Endothelial cell (in vitro differentiated cells): ENCODE measurements at places on chromosomes 16 and 17. TPM values are rescaled to one million over a fixed set of nuclear protein-coding genes. Genes with fewer than 3 reads are reported as not detected.

The CBX2 gene
- 50.0 TPM for total RNA-seq

DNA sequence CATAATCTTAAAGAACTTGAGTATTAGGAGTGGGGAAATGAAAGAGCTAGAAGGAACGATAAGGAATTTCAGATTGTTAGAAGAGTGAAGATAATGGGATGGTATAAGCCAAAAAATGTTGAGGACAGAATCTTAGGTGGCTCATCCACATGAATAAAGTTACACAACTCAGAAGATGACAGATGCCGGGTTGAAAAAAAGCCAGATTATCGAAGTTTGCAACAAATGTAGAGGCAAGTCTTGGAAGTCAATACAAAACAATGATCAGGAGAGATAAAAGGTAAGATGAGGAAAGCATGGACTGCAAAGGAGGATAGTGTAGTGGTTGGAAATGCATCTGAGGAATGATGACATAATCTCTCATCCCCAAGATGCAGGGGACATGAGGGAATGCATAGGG lies 45.1 kb upstream of the TAOK1 start:
- DNase-seq = no peak

DNA sequence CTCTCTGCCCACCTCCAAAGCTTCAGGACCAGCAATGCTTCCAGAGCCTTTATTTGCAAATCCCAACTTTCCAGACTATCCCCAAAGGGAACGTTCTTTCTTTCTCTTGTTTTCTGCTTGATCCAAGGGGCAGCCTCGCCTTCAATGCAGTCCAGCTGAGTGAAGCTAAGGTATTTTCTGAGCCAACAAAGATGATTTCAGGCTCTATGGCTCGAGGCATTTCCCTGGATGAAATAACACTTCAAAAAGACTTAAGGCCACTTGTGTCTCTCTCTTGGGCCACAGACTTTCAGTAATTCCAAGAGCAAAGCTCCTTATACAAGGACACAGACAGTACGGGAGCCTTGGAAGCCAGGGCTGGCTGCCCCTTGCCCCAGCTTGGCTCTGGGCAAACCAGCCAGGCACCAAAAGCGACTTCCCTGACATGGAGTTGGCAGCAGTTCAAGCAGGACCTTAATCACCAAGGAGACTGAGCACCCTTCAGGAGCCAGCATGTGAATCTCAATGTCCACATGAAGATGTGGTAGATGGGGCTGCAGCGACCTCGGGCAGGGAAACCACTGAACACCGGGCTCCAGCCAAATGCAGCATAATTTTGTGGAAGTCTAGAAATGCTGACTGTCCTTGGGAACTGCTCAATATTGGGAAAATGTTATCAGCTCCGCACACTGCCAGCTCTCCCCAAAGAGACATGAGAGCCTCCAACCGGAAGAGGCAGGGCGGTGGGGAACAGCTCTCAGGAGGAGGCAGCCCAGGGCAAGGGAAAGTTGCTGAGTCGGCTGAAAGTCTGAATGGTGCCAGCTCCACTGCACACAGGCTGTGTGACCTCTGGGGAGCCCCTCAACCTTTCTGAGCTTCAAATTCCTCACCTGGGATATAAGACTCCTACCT lies 39.0 kb downstream of the TK2 start:
- DNase-seq = no peak

The IL17C gene
- 0.26 TPM for total RNA-seq

The PLXDC1 gene
- total RNA-seq = 3.7 TPM

- DNase-seq = no peak
Measured at GRCh38 chr17:69593351-69593715, 178.8 kb downstream of the MAP2K6 start.

GRCh38 chr17:4472286-4472685 lies 26.4 kb upstream of the SPNS2 start:
- DNase-seq = no peak

DNA sequence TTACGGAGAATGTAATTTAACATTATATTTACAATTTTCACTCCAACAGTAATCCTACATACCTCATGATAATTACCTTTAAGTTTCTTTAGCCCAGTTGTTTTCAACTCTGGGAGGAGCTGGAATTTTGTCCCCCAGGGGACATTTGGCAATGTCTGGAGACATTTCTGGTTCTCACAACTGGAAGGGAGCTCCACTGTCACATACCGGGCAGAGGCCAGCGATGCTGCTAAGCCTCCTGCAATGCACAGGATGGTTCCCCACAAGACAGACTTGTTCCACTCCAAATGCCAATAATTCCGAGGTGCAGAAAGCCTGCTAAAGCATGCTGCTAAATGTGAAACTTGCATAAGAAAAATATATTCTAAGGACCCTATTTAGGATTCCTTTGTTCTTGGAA lies 251.1 kb upstream of the IRX5 start:
- DNase-seq = no peak

DNA sequence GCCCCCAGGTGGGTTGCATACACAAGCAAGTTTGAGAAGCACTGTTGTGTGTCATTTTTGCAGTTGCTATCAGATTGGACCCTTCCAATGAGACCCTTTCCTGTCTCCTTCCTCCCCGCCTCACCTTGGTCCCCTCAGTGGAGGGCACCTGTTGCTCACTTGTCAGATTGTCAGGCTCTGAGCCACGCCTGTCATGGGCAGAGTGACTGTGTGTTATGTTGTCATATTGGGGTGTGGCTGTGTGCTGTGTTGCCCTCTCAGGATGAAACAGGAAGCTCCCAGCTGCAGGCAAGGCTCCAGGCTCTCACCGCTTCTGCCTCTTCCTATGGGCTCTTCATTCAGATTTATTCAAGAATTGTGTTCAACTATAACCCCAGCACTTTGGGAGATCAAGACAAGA lies 302.9 kb downstream of the CPPED1 start:
- no peak for DNase-seq

DNA sequence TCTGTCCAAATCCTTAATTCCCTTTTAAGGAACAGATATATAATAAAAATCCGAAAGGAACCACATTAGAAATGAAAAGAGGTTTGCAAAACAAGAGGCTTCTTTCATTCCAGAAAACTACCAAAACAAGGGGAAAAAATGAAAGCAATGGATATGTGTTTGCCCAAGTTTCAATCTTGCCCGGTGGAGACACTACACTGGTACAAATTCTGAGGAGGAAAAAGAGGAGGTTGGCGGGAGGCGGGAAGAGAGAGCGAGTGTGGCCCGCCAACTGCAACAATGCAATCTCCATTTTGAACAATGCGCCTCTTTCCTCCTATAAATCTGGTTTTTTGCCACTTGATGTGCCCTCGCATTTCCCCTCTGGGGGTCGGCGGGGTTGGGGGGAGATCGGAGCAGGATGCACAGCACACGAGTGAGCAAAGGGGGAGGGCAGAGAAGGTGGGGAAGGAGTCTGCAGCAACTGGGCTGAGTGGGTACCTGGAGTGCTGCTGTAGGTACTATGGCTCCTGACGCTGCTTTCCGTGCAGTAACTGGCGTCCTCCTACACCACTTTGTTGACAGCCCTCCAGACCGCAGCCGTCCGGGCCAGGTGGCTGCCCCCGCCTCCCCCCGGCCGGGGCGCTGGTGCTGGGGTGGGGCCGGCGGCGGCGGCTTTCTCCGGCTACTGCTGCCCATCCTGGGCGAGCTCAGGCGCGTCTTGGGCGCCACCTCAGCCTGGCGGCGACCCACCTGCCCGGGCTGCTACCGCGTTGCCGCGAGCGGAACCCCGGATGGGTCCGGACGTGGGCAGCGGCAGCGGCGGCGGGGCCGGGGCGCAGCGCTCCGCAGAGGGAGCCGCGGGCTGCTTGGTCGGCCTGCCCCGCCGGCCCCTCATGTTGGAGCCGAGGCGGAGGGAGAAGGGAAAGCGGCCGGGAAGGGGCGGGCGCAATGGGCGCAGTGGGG lies 93.8 kb upstream of the PLEKHM1 start:
- peak; percentile 65 for DNase-seq

The SSTR5 gene
- not detected for total RNA-seq

GRCh38 chr17:38508954-38509771 lies 80.9 kb downstream of the ARHGAP23 start:
- DNase-seq = peak; percentile 84

DNA sequence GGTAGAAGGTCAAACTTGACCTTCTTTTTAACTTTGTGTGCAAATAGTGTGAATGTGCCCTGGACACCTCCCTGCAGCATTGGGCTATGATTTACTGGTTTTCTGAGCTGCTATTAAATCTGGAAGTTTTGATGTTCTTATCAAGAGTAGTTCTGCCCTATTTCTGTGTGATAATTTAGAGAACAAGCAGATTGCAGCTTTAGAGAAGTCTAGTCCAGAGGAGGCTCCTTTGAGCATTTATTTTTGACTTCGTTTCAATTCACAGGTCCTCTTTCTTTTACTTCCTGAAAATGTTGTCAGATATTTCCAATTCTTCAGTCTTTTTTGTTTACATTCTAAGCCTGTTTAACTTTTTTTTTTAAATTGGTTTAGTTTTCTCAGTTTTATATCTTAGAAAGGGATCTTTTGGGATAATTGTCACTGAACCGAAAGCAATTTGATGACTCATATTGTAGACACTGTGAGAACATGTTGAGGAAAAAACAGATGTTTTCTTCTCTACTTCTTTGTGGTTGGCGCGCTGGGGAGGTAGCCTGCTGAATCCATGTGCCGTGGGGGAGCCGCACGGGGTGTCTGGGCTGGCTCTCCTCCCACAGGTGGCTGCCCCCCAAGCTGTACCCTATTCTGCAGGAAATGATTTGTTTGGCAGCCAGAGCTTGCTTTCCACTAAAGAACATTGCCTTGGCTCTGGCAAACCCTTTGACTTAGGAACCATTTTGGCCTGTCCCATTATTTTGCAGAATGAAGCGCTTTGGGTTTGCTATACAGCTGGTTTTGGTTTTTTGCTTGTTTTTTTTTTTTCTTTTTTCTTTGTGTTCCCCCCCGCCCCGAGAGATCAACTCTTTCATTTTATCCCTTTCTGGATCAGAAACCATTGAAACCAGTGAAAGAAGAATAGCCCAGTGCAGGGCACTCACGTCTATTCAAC lies 53.4 kb downstream of the MFSD11 start:
- DNase-seq = no peak

DNA sequence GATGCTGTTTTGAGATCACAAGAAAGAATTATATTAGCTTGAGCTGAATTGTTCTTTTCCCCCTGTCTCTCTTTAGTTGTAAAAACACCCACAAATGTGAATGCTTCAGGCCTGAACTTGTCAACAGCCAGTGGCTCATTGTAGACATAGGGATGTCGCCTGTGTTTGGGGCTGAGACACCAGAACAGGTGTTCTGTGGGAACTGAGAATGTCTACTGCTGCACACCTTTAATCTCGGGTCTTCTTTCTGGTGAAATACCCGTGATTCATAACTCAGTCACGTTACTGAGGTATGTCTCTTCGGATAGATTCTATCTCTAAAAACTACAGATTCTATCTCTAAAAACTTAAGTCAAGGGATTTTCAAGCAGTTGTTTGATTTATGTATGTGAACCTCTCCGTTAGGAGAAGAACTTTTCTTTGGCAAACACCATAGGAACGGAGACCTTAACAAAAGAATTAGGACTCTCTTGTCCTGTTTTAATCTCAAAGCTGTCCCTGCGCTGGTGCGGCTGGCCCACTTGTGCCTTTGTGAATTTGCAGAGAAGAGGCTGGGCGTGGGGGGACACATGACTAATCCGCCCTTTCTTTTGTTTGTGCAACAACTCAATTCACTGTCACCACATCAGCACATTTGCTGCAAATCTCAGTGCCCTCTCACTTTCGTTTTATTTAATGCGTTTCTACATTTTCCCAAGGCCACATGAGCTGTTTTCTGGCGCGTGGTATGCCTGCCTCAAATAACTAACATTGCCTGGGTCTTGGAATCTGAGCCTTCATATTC lies 643.0 kb downstream of the MAF start:
- DNase-seq = no peak

The CMTM3 gene
- 268 TPM for total RNA-seq

DNA sequence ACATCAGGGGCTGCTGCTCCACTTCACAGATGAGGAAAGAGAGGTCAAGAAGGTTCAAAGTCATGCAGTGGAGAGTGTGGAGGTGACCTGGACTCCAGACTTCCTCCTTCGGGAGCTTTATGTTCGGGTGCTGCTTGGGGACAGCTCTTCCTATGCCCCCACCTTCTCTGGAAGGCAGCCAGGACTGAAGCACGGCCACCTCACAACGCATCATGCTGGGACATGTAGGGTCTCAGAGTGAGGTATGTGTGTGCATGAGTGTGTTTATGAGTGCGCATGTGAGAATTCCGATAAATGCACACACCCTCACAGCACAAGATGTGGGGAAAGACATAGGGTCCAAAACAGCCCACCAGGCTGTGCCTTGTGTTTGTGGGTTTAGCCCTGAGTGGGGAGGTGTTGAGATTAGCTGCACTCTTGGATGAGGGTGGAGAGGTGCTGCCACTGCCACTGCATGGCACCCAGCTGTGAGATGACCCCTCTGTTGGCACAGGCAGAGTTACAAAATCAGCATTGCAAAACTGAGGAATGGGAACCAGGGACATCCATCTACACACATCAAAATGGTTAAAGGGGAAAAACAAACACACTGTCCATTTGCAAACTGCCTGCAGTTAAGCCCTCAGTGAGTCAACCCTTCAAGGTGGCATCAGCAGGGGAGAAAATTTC lies 367.4 kb downstream of the SEC14L1 start:
- no peak for DNase-seq

The ZNF469 gene
- total RNA-seq = 14.7 TPM

DNA sequence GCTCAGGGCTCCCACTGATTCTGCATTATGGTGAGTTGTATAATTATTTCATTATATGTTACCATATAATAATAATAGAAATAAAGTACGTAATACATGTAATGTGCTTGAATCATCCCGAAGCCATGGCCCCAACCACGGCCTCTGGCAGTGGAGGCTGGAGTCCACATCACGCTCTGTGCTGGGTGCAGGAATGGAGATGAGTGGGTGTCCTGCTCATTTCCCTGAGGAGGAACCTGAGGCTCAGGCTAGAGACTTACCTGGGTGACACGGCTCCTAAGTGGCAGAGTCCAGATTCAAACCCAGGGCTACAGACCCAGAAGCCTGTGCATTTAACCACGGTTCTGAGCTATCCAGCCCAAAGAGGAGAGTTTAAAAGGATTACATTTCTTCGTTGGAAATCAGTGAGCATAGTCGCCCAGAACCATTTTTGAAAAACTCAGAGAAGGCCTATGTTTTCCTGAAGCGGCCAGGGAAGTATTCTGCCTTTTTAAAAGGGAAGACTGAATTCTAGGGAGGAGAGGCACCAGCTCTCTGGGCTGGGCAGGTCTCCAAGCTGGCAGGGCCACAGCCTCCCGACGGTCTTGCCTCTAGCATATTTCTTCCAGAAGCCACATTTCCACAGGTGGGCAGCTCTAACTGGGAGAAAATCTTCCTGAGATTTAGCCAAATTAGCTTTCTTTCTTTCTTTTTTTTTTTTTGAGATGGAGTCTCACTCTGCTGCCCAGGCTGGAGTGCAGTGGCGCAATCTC lies 6.7 kb downstream of the IL4R start:
- no peak for DNase-seq

- DNase-seq = no peak
Measured at GRCh38 chr17:69342896-69343644, 16.1 kb upstream of the ABCA5 start.

GRCh38 chr16:85730186-85730465 lies 20.8 kb downstream of the C16orf74 start:
- no peak for DNase-seq

- peak; percentile 34 for DNase-seq
Measured at GRCh38 chr17:66975614-66976378, 11.3 kb downstream of the CACNG4 start.

GRCh38 chr16:84815462-84815861 lies 4.3 kb upstream of the CRISPLD2 start:
- DNase-seq = no peak
